ENCODE measurements at places on chromosomes 7 and 10.

GRCh38 chr10:63262430-63263073 lies 129.4 kb downstream of the NRBF2 start:
- no peak for DNase-seq

GRCh38 chr10:14422431-14422830 lies 91.7 kb upstream of the FRMD4A start:
- no peak for DNase-seq

DNA sequence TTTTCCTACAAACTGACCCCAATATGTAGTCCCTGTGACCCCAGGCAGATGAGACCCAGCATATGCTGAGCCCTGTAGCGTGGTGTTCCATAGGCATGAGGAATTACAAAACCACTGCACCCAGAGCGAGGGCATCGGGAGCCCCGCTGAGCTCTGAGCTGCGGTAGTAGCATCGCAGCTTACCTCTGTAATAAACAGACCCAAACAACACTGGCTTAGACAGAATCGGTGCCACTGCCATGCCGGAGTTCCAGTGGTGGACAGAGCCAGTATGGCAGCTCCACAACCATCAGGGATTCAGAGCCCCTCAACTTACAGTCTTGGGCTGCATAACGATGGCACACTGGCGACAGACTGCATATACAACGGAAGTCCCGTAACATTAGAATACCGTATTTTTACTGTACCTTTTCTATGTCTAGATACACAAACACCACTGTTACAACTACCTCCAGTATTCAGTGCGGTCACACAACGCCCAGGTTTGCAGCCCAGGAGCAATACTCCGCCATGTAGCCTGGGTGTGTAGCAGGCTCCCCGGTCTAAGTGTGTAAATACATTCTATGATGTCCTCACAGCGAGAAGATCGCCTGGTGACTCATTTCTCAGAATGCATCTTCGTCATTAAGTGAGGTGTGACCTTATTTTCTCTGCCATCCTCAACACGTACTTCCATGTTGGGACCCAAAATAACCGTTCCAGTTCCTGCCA lies 68.8 kb downstream of the PROSER2 start:
- DNase-seq: no peak

DNA sequence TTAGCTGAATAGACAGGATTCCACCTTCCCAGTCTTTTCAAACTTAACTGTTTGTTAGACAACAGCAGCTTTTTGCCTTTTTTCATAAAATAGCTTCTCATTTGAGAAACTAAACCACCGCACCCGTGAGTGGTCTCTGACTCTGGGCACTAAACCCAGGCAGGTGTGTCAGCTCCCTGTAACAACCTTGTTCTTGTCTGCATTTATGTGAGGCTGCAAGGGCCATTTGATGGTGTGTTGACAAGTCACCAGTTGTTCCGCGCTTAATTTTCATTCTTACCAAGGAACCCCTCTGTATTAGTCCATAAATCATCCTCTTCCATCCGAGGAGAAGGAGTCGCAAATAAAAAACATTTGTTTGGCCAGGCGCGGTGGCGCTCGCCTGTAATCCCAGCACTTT lies 1.5 kb downstream of the STOX1 start:
- DNase-seq: no peak

DNA sequence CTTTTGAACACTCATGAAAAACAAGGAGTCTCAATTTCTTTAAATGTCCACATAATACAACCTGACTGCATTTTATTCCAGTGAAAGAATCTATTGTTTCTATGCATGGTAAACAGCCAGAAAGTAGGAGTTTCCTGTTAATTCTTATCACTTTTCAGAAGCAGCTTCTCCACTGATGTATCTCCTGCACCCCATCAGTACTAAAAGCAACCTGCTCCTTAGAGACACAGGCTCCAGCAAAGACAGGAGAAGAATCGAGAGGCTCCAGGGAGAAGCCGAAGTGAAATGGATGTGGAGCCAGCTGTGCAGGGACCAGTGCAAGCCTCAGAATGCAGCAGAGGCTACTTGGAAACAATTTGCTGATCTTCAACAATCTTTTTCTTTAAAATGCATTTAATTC lies 16.4 kb upstream of the C10orf120 start:
- no peak for DNase-seq

DNA sequence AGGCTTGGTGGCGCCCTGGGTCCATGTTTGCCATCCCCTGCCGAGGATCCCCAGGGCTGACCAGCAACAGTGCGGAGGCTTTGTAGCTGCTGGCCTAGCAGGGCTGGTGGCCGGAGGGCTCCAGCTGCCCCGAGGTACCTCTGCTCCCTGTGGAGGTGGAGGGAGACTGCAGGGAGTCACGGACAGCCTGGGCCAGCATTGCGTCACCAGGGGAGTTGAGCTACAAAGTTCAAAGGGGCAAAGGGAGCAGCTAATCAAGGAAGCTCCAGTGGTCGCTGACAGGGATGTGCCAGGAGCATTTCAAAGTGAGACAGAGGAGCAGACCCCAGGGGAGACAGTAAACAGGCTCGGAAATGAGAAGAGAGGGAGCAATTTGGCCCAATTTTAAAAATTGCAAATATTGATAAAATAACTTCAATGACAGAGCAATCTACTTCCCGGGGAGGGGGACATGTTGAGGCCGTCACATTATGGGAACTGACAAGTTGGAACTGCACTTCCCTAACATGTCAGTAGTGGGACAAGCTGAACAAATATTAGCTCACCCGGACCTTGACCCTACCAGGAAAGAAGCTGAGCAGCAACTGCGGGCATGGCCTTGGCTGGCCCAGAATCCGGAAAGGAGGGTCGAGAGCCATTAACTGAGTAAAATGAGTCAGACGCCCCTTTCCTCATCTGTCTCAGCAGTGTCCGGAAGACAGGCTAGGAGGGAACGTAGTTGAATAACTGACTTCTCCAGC lies 39.4 kb downstream of the BTBD16 start:
- DNase-seq: no peak

DNA sequence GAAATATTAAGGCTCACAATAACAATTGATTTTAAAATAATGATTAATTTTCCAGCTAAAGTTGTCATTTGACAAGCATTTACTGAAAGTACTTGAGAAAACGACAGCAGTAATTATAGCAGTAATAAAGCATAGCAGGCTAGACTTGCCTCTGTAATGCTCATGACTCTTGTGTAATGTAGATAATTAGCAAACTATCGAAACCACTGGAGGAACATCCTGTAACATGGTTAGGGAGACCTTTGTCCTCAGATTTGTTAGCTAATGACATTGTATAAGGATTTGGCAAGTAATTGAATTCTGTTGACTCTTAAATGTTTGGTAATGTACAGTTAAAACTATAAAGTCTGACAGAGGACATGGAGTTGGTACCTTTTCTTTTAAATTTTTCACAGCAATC lies 24.8 kb downstream of the ARL4A start:
- DNase-seq: no peak

GRCh38 chr7:136958016-136958415 lies 89.6 kb downstream of the CHRM2 start:
- DNase-seq: no peak

- DNase-seq: no peak
Measured at GRCh38 chr10:78746155-78746763, 322.5 kb upstream of the ZMIZ1 start.

GRCh38 chr7:102892631-102893278 lies 20.0 kb upstream of the LRRC17 start:
- no peak for DNase-seq

- no peak for DNase-seq
Measured at GRCh38 chr7:66693331-66693730, 47.2 kb upstream of the RABGEF1 start.

DNA sequence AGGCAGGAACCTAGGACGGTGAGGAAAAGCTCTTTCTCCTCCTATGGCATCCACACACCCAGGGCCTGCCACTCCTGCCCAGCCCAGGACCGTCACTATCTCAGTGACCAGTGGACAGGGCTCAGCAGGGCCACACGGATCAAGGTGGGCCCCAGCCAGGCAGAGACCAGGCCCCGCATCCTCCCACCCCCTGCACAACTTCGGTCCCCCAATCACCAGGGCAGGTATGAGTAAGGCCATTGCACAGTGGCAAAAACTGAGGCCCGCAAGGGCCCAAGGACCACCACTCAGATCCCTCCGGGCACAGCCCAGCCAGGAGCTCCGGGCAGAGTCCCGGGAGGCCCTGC lies 30.3 kb downstream of the OAT start:
- no peak for DNase-seq

DNA sequence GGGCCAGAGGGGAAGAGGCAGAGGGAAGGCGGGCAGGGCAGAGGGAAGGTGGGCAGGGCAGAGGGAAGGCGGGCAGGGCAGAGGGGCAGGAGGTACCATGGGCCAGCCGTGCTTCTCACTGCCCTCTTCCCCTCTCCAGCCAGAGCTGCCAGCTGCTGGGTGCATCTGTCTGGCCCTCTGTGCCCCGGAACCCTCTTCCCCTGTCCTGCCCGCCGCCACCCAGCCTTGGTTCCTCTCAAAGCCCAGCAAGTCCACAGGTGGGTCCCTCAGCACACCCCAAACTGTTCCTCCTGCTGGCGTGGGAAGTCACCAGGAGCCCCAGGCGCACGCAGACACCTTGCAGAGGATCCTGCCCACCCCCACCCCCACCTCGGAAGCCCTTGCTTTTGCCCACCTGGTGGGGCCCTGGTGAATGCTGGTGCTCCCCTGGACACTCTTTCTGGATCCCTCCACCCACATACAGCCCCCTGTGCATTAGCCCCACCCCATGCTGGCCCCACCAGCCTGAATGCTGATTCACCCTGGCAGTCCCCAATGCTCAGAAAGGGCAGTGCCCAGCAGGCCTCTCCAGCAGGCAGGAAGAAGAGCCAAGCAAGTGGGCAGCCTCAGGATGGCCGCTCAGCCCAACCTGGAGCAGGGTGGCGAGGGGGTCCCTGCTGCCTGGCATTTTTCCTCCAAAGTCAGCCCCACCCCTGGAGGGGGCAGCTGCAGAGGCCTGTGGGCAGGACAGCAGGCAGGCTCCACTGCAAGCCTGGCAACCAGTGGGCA lies 1.9 kb upstream of the PWWP2B start:
- DNase-seq: no peak

DNA sequence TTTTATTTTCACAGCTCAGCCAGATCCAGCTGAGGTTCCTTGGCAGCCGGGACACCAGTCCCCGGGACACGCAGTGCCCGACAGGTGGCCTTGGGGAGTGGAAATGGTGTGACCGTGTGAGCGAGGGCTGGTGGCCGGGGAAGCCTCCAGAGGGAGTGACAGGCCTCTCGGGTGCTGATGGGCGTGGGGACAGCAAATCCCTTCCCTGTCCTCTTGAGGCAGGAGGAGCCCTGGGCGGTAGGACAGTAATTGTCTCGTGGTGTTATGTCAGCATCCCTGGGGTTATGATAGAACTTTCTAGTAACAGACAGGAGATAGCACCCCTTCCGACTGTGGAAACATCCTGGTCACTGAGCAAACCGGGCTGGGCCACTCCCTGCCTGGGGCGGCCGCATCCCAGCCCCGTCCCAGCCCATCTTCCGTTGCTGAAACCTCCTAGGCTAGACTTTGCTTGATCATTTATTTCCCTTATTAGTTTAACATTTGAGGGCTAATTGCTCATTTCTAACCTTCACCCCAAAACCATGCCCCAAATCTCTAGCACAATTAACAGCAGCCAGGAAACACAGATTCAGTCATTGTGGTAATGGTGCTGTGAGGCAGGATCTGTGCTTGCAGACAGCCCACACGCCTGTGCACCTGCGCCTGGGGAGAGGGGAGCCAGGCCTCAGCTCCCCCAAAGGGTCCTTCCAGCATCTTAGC lies 63.3 kb downstream of the ELFN1 start:
- DNase-seq: no peak

DNA sequence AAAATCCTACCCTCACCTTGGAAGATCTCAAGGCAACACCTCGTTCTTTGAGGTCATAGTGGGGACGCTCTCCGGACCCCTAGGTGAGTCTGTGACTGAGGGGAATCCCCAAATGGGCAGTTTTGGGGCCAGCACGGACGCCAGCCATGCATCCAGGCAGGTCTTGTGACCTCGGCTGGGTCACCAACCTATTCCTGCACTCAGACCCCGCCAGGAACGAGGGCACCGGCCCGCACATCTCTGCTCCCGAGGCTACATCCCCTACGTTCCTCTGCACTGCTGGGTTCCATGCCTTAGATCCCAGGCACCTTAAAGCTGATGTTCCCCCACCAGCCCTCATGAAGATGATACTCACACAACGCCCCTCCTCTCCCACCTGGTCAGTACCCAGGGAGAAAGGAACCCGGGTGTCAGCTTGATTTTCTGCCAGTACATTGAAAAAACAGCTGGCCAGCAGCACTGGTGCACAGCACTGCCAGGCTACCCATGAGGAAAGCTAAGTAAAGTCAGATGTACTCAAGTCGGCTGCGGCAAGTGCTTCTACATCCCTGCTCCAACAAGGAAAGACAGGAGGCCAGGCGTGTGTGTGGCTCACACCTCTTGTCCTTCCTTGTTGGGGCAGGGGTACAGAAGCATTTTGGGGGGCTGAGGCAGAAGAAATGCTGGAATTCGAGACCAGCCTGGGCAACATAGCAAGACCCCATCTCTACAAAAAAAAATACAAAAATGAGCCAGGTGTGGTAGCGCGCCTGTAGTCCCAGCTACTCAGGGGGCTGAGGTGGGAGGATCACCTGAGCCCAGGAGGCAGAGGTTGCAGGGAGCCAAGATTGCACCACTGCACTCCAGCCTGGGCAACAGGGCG lies 48.1 kb downstream of the DIP2C start:
- DNase-seq: no peak

DNA sequence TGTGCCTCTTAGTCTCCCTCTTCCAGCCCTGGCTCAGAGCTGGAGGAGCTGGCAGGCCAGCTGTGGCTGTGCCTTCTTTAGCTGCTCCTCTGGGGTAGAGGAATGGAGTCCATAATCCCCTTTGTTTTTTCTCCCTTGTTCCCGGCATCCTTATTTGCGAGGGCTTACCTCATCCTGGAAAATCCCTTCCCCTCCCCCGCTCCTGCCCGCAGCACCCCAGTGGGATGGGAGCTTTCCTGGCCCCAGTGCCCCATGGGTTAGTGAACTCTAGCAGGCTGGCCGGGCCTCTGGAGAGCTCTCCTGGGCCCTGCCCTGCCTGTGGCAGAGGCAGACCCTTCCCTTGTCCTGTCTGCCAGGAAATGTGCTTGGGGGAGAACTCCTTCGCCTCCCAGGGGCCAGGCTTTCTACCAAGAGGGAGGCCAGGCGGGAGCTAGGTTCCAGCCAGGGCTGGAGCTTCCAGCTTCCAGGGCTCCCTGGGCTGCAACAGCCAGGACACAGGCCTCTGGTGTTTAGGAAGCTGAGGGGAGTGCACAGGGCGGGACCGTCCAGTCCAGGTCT lies 16.5 kb upstream of the TRIM8 start:
- peak; percentile 49 for DNase-seq

DNA sequence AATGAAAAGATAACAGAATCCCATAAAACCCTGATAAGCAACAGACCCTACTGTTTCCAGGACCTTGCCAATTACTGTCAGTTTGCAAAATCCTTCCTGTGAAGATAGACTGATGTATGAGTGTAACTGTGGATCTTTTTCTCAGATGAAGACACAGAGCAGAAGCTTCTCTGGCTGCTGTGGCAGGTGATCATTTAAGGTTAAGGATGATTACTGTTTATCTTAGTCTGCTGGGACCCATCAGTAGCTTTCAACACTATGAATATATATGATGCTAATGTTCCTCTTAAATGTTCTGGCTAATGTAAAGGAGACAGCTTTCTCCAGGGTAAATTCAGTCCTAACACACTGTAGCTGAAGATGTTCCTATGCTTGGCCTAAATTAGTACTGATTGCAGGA lies 56.0 kb upstream of the CTTNBP2 start:
- DNase-seq: no peak

Data from right hindlimb (tissue), 1 donor.